ENCODE measurements at places on chromosomes 1 and 21. TPM values are rescaled to one million over a fixed set of nuclear protein-coding genes. Genes with fewer than 3 reads are reported as not detected.

Gene TARS2
- polyA plus RNA-seq, result 20.6 TPM

Gene SPRR4
- polyA plus RNA-seq, result not detected

Gene SLC35F3
- polyA plus RNA-seq, result 0.53 TPM

Gene MFSD2A
- polyA plus RNA-seq, result 0.96 TPM

Gene FCER1A
- polyA plus RNA-seq, result 0.42 TPM

Gene NECAP2
- polyA plus RNA-seq, result 32.8 TPM

Gene SELL
- 1.6 TPM for polyA plus RNA-seq

Gene GPA33
- 0.22 TPM for polyA plus RNA-seq

DNA sequence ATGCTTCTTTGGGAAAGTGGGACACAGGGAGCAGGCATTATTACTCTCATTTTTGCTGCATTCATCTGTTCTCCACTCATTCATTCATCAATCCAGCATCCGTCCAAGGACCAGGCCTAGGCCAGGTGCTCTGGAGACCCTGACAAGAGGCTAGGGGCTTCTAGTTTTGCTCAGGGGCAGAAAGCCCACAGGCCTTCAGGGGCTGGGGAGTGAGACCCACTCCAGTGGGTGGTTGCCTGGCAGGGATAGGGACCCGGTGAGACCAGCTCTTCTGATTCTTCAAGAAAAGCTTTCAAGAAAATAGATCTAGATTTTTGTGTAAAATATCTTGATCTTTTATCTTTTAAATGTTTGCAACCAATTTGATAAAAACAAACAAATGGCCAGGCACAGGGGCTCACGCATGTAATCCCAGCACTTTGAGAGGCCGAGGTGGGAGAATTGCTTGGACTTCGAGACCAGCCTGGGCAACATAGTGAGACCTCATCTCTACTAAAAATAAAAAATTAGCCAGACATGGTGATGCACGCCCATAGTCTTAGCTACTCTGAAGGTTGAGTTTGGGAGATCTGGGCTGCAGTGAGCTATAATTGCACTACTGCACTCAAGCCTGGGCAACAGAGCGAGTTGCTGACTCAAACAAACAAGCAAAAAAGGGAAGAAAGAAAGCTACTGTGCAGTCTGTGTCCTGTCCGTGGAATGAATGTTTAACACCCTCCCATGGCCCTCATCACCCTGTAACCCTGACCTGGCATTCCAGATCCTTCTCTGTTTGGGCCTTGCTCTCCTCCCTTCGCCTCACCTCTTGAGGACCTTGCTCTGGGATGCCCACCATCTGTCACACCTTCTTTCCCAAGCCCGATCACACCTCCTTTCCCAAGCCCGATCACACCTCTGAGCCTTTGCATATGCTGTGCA is 17.3 kb upstream of the LRP8 start:
- DNase-seq, result no peak

DNA sequence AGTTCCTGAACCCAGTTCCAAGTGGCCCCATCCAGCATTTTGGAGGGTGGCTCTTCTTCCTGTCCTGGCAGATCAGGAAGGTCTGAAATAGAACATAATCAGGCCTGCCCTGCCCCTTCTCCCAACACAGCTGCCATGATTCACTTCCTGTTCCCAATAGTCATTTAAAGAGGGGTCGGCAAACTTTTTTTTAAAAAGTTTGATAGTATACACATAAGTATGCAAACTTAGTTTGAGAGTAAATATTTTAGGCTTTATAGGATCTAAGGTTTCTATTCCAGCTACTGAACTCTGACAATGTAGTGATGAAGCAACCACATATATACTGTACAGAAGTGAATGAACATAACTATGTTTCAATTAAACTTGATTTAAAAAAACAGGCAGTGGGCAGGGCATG is 66.4 kb downstream of the LUZP1 start:
- DNase-seq, result no peak

GRCh38 chr1:157288492-157288891 is 150.3 kb upstream of the ETV3 start:
- DNase-seq, result no peak

GRCh38 chr21:8992731-8993174 is 1528.6 kb upstream of the TPTE start:
- DNase-seq, result no peak

DNA sequence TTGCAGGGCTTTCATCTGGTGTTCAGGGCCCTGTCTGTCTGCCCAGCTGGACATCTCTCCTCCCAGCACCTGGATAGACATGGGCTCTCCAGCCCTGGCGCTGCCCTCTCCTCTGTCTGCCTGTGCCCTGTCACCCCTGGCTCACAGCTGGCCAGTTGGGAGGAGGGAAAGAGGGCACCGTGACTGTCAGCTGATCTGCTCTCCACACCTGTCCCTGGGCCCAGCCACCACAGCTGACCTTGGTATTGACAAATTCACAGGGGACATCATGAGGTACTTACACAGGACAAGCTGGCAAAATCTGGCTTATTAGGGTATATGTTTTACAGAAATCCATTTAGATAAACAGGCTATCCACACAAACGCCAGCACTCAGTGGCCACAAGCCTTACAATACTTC is 8.3 kb downstream of the TNR start:
- no peak for DNase-seq

GRCh38 chr21:17542371-17543011 is 29.6 kb downstream of the CXADR start:
- DNase-seq, result no peak

- DNase-seq, result no peak
Measured at GRCh38 chr1:173925306-173926242, 8.4 kb upstream of the SERPINC1 start.

- DNase-seq, result no peak
Measured at GRCh38 chr1:59570524-59570923, 244.2 kb upstream of the HOOK1 start.

- no peak for DNase-seq
Measured at GRCh38 chr1:172935062-172935592, 115.6 kb downstream of the TNFSF18 start.

DNA sequence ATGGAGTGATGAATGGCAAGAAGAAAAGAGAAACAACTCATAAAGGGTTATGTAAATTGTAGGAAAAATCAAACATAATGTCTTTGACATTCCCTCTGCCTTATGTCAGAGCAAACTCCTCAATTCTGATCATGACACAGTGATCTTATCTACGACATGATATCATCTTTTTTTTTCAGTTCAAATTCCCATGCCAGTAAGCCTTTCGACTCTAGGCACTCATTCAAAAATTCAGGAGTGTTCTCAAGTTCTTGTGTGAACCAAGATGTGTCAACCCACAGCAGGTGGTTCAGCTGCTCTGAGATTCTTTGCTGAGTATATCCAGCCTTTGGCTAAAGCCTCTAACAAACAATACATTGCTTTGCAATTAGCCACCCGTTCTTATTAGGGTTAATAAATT is 97.1 kb upstream of the ESRRG start:
- no peak for DNase-seq

DNA sequence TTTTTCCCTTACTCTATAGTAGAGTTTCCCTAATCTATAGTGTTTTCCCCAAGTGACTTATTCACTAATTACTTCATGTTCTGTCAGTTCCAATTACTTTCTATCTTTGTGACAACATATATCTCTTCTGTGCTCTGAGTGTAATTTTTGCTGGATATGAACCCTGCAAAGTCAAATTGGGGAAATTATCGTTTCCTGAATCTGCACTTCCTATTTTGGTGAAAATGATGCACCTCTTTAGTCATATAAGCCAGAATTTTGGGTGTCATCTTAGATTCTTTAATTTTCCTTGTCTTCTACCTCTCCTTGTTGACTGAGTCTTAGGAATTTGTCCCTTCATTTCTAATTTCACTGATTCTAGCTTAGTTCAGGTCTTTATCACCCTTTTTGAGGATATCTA is 33.4 kb upstream of the PRKACB start:
- DNase-seq, result no peak

- no peak for DNase-seq
Measured at GRCh38 chr21:42613756-42614155, 39.7 kb upstream of the PDE9A start.

GRCh38 chr21:28224191-28224726 is 768.4 kb downstream of the LTN1 start:
- DNase-seq, result no peak

DNA sequence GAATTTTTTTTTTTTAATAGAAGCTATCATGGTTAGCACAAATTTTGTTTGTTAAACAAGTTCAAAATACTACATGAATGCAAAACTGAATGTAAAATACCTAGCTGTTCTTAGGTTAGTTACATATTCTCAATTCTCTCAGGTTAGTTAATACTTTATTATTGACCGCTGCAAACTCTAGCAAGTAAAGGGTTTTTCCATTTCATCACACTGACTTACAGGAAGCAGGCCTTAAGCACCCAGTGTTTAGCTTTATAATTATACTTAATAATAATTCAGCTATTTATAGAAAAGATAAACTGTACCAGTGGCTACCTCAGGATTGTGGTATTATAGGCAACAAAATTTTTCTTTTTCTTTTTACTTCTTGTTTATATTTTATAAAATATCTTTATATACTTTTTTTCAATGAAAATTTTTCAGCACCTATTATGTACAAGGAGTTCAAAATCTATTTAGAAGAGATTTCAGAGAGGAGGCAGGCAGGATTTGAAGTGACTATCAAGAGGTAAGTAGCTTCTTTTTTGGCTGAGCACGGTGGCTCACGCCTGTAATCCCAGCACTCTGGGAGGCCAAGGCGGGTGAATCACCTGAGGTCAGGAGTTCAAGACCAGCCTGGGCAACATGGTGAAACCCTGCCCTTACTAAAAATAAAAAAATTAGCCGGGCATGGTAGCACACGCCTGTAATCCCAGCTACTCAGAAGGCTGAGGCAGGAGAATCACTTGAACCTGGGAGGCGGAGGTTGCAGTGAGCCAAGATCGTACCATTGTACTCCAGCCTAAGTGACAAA is 17.9 kb downstream of the PLPP3 start:
- no peak for DNase-seq

DNA sequence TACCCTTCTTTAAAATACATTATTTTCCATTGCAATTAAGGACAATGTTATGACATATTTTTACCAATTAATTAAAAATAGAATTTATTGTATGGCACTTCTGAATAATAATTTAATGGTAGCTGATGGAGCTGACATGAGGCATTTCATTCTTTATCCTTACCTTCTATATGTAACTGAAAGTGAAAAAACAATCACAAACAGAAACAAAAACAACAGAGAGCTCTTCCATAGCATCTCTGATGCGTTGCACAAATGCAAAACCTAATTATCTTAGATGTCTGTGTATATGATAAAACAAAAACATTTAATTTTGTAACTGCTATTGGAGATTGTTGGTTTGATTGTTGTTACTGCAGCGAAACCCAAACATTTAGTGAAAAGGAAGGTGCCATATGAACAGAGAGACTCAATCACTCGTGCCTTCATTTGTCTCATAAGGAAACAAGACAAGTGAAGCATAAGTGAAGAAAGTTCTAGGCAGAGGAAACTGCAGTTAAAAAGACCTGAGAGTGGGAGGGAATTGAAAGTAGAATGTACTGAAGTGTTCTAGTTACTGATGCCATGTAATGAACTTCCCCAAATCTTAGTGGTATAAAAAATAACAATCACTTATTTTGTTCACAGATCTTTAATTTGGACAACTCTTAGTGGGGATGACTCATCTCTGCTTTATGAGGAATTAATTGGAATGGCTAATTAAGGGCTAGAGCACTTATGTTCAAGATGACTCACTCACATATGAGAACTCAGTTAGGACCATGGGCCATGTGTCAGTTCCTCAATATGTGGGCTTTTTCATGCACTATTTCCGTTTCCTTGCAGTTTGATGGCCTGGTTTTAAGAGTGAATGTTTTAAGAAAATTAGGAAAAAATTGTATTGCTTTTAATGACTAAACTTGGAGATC is 245.0 kb upstream of the OLFM3 start:
- DNase-seq, result no peak

DNA sequence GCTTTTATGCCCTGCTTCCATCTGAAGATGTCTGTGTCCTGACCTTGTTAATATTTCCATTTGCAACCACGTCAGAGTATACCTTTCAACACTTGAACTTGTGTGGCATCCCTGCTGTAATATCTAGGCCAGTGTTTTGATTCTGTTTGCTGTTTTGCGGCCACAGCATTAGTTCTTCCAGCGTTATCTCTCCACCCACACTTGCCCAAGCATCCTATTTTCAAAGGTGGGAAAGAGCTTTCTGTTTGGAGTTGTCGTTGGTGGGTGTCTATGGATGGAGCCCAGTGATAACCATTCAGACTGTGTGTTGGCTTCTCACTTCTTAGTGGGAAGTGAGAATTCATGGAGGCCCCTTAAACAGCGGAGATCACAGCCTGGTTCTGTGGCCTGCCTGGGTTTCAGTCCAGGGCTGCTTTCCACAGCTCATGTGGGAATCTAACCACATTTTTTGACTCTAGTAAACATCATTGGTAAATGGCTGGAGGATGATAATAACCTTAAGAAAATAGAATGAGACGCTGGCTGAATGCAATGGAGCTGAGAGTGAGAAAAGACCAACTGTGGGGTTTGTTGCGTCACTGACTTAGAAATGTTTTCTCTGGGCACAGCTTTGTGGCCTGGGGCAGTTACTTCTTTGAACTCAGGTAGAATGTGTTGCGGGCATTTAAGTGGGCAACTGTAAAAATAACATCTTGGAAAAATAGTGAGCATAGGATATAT is 7.6 kb downstream of the TENT5C start:
- DNase-seq, result no peak

GRCh38 chr21:28148400-28149064 is 844.1 kb downstream of the LTN1 start:
- no peak for DNase-seq

- no peak for DNase-seq
Measured at GRCh38 chr1:227548448-227548847, 14.9 kb upstream of the ZNF678 start.

DNA sequence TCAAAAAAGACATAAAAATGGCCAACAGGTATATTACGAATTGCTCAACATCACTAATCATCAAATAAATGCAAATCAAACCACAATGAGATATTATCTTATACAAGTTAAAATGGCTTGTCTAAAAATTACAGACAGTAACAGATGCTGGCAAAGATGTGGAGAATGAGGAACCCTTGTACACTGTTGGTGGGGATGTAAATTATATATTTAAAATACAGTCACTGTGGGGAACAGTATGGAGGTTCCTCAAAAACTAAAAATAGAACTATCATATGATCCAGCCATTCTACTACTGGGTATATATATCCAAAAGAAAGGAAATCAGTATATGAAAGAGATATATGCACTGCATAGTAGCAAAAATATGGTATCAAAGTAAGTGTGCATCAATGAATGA is 1037.2 kb upstream of the B3GALT2 start:
- DNase-seq, result no peak

All from forelimb muscle (tissue), 1 donor.